Anterior cingulate cortex (tissue), 58 donors: ENCODE measurements at places on chromosomes 1 and 21.

GRCh38 chr1:27053977-27054753, 41.5 kb upstream of the TENT5B start:
- no peak for DNase-seq

DNA sequence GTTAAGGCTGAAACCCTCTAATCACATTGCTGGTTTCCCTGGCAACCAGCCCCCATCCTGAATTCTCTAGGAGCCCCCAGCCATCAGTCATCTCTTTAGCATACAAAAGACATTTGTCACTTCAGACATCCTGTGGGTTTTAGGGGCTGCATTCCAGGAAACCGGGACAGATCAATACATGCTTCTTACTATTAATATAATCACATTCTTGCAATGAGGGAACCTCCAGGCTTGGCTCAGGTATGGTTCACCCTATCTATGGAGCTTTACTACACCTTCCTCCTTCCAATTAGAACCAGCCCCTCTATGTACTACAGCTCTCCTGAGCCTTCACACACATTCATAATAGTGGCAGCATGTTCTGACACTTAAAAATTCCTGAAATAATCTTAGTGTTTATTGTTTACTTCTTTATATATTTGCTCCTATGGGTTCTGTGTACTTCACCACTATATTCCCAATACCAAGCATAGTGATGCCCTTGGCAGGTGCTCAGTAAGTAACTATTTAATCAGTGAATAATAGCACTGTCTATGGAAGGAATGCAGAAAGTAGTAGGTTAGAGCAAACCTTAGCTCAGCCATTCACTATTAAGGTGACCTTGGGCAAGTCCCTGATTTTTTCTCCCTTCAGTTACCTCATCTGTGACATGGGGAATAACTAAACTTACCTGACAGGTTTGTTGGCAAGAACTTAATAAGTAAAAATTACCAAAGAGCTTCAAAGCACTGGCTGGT, 59.6 kb downstream of the ZNF678 start:
- DNase-seq = no peak

- no peak for DNase-seq
Observed at GRCh38 chr1:39214998-39215873, 10.7 kb downstream of the MACF1 start.

GRCh38 chr1:214466403-214467077, 84.9 kb downstream of the PTPN14 start:
- DNase-seq = no peak

DNA sequence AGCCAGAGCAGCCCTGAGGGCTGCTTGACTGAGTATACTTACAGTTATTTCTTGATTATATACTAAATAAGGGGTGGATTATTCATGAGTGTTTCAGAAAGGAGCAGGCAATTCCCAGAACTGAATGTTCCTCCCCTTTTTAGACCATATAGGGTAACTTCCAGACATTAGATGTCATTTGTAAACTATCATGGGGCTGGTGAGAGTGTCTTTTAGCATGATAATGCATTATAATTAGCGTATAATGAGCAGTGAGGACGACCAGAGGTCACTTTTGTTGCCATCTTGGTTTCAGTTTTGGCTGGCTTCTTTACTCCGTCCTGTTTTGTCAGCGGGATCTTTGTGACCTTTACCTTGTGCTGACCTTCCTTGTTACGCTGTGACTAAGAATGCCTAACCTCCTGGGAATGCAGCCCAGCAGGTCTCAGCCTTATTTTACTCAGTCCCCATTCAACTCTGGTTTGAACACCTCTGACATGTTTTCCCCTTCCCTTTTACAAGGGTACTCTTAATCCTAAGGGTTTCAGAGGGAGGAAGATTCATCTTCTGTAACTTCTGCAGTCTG, 16.2 kb downstream of the KCTD3 start:
- no peak for DNase-seq

- DNase-seq = no peak
Observed at GRCh38 chr1:208093754-208094719, 150.1 kb downstream of the PLXNA2 start.
